NCI-H460 (cell line): ENCODE measurements at places on chromosomes 16 and 17. TPM values are rescaled to one million over a fixed set of nuclear protein-coding genes. Genes with fewer than 3 reads are reported as not detected.

Gene TEKT5
- total RNA-seq = not detected in 2 replicates

Gene PYY
- total RNA-seq = not detected in 2 replicates

Gene C17orf67
- 0.32 and 0.50 TPM in 2 replicates for total RNA-seq

Gene C17orf50
- not detected in 2 replicates for total RNA-seq

Gene CDC42EP4
- 49.3 and 50.9 TPM in 2 replicates for total RNA-seq

Gene ADGRG3
- 8.8 and 9.8 TPM in 2 replicates for total RNA-seq

Gene PRKCB
- total RNA-seq = 1.5 and 2.0 TPM in 2 replicates

Gene PRSS27
- total RNA-seq = 3.0 and 3.8 TPM in 2 replicates

Gene HOXB8
- 0.52 and 1.2 TPM in 2 replicates for total RNA-seq

Gene CA5A
- 0.10 TPM in 1 of 2 replicates, not detected in the other for total RNA-seq

Gene TBX2
- 9.9 and 11.1 TPM in 2 replicates for total RNA-seq
